ENCODE measurements at places on chromosomes 6 and 20.

DNA sequence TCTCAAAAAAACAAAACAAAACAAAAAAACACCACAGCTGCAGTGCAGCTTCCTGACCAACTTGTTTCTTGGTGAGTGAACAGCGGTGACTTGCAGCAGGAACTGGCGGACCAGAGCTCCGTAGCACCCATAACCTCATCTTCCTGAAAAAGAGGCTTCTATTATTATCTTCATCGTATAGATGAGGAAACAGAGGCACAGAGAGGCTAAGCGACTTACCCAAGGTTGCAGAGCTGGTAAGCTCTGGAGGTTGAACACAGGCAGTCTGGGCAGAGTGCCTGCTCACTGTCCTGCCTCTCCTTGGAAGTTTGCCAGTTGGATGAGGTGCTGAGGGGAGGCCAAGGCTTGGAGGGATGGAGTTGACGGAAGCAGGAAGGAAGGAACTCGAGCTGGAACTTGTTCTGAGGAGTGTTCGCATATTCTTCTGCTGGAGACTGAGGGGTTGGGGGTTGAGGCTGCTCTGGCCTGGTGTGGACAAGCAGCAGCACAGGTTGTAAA lies 47.9 kb upstream of the CCDC167 start:
- DNase-seq, result no peak

- DNase-seq, result no peak
Observed at GRCh38 chr6:6986344-6986743, 121.4 kb upstream of the RREB1 start.

DNA sequence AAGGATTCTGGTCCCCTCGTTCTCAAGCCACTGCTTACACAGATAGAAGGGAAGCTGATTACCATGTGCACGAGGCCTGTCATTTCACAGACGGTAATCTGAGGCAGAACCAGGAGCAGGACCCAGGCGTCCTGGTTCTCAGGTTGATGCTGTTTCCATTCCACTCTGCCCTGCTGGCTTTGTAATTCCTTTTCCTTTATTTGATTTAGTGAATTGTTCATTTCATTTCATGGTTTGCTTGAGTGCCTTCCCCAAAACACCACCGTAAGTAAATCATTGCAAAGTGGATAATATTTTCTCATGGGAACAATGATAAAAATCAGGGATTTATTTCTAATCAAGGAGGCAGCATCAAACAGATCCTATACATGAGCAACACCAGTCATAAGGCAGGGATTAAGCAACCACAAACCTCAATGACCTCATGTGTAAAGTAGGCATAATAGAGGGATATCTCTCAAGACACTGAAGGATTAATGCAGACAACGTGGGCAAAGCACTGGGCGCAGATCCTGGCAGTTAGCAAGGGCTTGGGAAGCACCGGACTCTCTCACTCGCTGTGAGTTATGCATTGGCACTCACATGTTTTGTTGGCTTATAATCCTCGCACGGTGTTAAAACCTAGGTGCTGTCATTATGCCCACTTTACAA lies 229.5 kb upstream of the FOXQ1 start:
- no peak for DNase-seq

- no peak for DNase-seq
Observed at GRCh38 chr6:111543913-111544435, 61.0 kb upstream of the REV3L start.

DNA sequence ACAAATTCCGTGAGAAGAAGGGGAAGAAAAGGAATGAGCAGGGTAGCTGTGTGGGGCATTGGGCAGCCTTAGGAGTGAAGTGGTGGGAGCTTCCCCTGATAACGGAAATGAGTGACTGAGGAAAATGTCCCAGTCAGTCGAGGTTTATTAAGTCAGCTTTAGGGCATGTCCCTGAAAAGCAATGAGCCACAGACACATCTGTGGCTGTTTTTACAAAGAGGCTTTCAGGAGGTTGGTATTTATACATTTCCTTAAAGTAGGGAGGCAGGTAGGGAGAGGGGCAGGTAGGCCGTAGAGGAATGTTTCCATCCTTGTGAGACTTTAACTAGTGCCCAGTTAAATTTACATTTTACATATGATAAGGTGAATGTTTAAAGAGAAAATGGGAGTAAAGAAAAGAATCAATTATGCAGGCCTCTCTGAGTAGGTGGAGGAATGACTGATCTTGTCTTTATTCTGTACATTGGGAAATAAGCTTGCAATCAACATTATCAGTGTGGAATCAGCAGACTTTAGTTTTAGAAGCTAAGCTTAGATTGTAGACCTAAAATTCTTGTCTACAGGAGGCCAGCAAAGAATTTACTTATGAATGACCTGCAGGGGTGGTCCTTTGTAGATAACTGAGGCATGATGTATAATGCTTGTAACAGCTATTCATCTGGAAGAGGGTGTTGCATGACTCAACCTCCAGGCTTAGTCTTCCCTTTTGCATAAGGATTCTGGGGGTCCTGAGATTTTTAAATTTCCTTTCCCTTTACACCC lies 18.5 kb downstream of the SLC22A2 start:
- no peak for DNase-seq

DNA sequence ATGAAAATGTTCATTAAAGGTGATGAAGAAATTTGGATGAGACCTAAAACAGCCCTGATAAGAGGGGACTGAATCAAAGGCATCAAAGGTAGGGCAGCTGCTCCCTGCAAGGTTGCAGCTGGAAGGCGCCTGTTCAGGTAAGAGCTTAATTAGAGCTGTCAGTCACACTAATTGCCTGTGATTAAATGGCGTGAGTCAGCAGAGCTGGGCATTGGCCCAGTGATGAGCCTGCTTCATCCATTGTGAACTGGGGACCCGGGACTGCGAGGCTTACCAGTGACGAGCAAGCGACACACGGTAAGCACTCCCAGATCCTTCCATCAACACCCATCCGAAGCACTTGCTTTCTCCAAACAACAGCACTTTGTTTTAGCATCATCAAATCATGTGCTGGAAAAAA lies 621.5 kb upstream of the CDH4 start:
- DNase-seq, result no peak

DNA sequence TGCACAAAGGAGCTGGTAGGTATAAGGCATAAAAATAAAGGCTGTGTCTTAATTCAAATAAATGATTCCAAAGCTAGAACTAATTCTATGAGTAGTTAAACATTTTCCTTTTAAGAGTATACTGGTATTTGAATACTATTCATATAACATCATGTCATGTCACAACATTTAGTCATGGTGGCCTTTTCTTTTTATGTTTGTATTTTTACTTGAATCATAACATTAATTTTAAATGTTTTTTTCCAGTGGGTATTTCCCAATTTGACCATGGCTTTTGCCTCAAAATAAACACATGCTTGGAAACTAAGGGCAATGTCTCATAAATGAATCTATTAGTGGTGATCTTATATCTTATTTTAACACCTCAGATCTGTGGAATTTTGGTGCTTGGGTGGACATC lies 177.1 kb downstream of the CD109 start:
- no peak for DNase-seq

GRCh38 chr6:45387236-45387635 lies 9.5 kb upstream of the SUPT3H start:
- no peak for DNase-seq

DNA sequence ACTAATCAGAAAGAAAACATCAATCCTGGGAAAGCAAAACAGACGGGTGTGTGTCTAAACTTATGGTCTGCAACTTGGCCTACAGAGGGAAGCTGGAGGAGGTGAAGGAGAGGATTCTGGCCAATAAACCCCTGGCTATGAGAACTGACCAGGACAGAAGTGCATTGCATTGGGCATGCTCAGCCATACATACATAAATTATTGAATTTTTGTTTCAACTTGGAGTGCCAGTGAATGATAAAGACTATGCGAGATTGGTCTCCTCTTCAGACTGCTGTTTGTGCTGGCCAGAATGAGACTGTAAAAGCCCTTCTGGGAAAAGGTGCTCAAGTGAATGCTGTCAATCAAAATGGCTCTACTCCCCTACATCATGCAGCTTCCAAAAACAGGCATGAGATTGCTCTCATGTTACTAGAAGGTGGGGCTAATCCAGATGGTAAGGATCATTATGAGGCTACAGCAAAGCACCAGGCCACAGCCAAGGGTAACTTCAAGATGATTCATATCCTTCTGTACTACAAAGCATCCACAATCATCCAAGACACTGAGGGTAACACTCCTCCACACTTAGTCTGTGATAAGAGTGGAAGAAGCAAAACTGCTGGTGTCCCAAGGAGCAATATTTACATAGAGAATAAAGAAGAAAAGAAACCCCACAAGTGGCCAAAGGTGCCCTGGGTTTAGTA lies 17.4 kb downstream of the ADNP start:
- DNase-seq, result no peak

DNA sequence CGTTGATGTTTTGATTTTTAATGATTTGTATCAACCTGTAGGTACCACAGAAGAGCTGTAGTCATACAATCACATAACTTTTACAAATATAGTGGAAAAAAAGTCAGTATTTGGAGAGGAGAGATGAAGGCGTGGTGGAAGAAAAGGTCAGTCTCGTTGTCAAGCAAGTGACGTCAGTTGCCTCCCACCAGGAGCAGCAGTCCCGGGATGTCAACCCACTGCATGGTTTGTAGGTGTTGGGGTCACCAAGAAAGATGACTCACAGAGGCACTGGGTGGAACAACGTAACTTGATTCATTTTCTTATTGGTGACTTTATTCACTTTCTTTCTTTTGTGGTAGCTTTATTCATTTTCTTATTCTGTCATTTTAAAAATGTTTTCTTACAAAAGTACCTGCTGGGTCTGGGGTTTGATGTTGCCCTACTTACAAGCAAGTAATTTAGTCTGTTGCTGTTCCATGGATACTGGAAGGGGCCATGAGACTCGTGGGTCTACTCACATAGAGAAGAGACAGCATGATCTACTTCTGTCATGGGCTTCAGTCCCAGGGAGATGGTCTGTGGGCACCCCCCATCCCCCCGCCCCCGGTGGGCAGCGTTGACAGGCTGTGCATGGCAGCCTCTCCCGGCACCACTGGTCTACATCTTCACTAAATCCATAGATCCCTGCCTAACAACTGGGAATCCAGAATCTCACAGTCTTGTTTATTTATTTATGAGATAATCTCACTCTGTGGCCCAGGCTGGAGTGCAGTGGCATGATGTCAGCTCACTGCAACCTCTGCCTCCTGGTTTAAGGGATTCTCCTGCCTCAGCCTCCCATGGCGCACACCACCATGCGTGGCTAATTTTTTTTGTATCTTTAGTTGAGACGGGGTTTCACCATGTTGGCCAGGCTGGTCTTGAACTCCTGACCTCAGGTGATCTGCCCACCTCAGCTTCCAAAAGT lies 36.4 kb upstream of the SYNJ2 start:
- DNase-seq, result no peak

Measured in NCI-H526 (cell line).